CD4-positive, alpha-beta memory T cell (primary cell): ENCODE measurements at places on chromosomes 11 and 22. TPM values are rescaled to one million over a fixed set of nuclear protein-coding genes. Genes with fewer than 3 reads are reported as not detected.

Gene NPAS4
- total RNA-seq, result not detected

GRCh38 chr11:77589521-77590193 lies at the start of gene AQP11:
TSS of gene AQP11 (plus strand) at chr11:77589953. CDS start at chr11:77589993, 40 bp downstream.
- no peaks in the 10 kb centered on the region for H3K36me3 ChIP-seq
- H3K27ac ChIP-seq, result no peak within 1 kb of the TSS
- DNase-seq, result no peak

Gene IL18
- total RNA-seq, result not detected

DNA sequence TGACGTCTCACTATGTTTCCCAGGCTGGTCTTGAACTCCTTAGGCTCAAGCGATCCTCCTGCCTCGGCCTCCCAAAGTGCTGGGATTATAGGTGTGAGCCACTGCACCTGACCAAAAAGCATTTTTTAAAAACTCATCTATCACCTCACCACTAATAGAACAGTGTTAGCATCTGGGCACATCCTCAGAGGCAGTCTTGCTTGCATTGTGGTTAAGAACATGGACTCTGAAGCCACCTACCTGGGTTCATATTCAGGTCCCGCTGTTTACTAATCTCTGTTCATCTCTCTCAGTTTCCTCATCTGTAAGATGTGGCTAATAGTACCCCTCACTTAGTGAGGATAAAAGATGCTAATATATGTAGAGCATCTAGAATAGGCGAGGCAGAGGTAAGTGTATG lies 90.6 kb downstream of the PACS1 start:
- H3K27me3 ChIP-seq, result no peaks in the 10 kb centered on the region
- peaks cover 41% of the 10 kb centered on the region for H3K4me1 ChIP-seq
- no peak overlapping the region for H3K4me3 ChIP-seq
- H3K27ac ChIP-seq, result no peak overlapping the region
- no peaks in the 10 kb centered on the region for H3K36me3 ChIP-seq
- DNase-seq, result no peak

GRCh38 chr22:37334859-37335805 lies 52.8 kb downstream of the CYTH4 start:
- peaks cover 18% of the 10 kb centered on the region for H3K27me3 ChIP-seq
- DNase-seq, result no peak
- no peak overlapping the region for H3K4me3 ChIP-seq
- no peak overlapping the region for H3K27ac ChIP-seq
- no peaks in the 10 kb centered on the region for H3K36me3 ChIP-seq

GRCh38 chr11:3950996-3951660 lies 95.7 kb downstream of the STIM1 start:
- peaks cover 98% of the 10 kb centered on the region for H3K4me1 ChIP-seq
- H3K4me3 ChIP-seq, result no peak overlapping the region
- H3K27me3 ChIP-seq, result no peaks in the 10 kb centered on the region
- peak overlapping the region; percentile 39 for H3K27ac ChIP-seq

Gene RAB3IL1
- 0.44 TPM for total RNA-seq
